ENCODE measurements at places on chromosomes 12 and 14.

GRCh38 chr14:22555384-22556011 lies 33.5 kb downstream of the DAD1 start:
- no peak for DNase-seq

DNA sequence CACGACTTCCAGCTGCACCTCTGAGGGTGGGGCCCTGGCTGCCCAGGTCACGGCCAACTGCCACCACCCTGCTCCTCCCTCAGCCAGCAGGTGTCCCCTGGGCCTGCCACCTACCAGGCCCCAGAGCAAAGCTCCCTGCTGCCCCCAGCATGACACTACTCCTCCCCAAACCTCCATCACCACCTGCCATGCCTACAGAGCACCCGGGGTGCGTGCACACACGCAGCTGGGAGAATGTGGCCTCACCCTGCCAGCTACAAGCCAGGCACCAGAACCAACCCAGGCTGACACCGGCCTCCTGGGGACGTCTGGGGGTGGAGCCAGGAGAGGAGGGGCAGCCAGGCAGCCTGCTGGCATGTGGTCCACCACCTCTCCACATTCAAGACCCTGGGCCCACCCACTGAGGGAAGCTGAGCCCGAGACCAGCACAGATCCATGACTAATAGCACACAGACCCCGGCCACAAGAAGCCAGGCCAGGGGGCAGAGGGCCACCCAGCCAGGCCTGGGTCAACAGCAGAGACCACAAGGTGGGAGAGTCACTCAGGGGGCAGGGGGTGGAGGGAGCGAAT lies 3.4 kb downstream of the JAG2 start:
- DNase-seq, result no peak

- DNase-seq, result peak; percentile 43
Observed at GRCh38 chr12:120241561-120242274, 23.8 kb downstream of the PXN start.

- DNase-seq, result no peak
Observed at GRCh38 chr12:12405882-12406281, 49.0 kb downstream of the BORCS5 start.

DNA sequence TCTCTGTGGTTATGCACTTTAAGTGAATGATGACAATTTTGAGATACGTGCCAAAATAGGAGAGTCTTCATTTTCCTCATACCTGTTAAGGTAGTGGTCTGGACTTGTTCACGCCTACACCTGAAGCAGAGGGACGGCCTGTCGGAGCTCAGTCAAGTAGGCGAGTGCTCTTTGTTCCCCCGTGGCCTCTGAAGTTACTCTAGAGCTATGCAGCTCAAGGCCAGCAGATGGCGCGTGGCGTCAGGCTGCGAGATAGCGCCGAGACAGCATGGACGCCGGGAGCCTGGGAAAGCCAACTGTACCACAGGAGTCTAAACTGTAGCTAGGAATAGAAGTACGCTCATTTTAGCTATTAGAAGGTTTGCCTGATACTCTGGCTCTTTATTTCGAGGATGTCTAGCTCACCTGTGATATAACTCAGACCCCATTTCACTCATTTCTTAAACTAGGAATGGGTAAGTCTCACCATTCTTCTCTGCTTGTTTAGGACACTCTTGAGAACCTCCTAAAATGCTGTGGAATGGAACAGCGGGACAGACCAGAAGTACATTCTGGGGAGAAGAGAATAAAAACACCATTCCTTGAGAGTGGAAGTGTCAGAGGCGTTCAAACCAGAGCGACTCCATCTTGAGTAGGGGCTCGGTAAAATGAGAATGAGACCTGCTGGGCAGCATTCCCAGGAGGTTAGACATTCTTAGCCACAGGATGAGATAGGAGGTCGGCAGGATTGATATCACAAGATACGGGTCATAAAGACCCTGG lies 267.4 kb upstream of the HMGA2 start:
- peak; percentile 77 for DNase-seq

DNA sequence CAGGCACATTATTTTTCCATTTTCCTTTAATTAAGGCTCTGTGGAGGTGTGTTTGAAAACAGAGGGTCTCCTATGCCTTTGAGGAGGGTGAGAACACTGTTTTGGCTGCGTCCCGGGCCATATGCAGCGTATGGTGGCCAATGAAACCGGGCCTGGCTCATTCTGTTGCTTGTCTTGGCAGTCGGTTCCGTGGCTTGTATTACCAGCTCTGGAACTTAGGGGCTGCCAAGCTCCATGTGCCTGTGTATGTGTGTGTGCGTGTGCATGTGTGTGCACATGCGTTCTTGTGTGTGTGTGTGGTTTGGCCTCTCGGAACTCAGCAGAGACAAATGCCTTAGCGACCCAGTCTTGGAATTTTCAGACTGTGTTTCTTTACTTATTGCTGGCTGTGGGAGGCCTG lies 2.7 kb downstream of the JDP2 start:
- peak; percentile 63 for DNase-seq
